ENCODE measurements at places on chromosomes 12 and 14.

DNA sequence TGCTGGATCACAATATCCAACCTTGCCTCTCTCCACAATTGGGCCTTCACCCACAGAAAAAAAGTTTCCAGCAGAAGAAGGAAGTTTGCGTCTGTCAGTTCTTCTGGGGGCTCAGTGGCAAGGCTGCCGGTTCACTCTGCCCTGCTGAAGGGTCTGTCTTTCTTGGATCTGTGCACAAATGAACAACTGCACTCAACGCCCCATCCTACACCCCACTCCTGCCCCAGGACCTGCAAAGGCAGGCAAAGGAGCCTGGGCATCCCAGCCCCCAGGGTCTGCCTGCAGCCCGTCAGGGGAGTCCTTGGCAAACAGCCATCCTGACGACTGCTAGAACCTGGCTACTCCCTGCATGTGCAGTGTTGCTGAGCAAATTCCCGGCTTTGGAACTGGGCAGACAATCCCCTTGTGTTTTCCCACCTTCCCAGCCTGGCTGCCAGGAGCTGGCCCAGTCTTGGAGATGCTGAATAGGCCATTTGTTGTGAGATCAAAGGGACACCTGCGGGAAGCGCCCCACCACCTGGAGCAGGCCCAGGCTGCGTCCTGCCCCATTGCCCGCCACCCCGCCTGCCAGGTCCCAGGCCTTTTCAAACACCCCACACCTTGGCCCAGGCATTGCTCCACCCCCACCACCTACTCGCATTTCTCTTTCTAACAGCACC, 311.9 kb downstream of the BCL11B start:
- no peak for DNase-seq

- DNase-seq, result no peak
These were observed 31.1 kb upstream of the SLC38A2 start for GRCh38 chr12:46403719-46404070.

DNA sequence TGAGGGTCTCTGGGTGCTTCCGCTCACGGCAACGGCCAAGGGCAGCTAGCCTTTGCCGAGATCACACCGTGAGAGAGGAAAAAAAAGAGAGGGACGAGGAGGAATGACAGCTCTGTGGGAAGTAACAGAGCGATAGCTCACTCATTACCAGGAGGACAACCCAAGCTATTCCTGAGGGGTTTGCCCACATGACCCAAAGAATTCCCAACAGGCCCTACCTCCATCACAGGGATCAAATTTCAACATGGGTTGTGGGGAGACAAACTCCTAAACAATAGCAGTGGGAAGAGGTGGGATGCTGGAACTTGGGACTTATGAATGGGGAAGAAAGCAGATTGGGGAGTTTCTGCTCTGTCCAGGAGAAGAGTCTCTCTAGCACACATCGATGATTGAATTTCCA, 180.6 kb downstream of the LRRK2 start:
- no peak for DNase-seq

DNA sequence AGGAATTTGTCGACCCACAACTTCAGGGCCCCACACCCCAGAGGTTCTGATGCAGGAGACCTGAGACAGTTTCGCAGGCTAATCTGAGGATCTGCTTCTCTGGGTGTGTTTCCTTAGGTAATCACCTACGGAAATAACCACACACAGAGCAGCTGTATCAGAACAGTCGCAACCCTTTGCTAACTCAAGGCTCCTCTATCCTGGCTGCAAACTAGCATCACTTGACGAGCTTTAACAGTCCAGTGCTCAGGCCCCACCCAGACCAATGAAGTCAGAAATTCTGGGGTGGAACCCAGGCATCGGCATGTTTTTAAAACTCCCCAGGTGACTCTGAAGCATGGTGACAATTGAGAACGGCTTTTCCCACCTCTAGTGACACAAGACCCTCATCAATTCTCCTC, 20.7 kb downstream of the SLC7A7 start:
- DNase-seq, result no peak

GRCh38 chr14:20624495-20625070, 16.9 kb downstream of the OR6S1 start:
- DNase-seq, result no peak

GRCh38 chr12:12993367-12993766, 6.7 kb downstream of the HEBP1 start:
- no peak for DNase-seq

DNA sequence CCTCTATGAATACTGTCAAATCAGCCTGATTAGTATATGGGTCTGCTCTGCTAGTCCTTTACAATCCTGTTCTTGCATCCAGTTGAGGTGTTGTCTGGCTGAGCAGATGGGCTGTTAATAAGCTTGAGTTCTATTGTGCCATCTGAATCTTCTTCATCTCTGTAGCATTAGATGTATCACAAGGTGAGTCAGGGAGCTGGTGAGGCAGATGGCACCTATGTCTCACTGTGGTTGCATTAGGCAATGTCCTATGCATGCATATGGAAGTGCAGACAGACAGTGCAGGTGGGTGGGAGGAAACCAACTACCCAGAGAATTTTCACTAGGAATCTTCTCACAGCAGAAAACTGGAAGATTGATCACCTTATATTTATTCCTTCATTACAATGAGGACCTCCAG, 165.7 kb upstream of the STXBP6 start:
- no peak for DNase-seq

DNA sequence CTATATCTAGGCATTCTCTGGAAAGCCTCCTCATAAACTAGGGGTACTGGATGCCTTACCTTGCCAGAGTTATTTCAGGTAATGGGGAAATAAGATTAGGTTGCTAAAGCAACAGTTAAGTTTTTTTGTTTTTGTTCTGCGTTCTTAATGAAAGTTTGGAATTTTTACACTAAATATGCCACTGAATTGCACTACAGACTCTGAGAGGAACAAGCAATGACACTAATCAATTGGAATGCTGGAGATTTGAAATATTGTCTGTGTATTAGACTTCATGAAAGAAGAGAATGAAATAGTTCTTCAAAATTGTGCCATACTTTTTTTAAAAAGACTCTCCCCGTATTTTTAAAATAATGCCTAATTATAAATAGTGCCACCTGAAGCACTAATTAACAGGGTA, 287.8 kb downstream of the NAV3 start:
- no peak for DNase-seq

DNA sequence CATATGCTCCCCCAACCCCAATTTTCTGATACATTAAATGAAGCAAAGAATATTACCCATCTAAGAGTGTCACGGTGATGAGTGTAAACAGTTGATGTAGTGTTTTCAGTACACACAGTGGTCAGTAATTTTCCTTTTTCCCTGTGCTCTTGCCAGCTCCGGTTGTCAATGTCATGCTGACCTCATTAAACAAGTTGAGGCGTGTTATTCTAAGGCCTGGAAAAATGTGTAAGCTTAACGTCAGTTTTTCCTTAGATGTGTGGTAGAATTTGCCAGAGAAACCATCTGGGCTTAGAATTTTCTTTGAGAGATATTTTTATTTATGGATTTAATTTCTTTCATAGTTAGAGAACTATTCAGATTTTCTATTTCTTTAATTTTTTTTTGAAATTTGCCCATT, 11.7 kb upstream of the SERPINA6 start:
- DNase-seq, result no peak

DNA sequence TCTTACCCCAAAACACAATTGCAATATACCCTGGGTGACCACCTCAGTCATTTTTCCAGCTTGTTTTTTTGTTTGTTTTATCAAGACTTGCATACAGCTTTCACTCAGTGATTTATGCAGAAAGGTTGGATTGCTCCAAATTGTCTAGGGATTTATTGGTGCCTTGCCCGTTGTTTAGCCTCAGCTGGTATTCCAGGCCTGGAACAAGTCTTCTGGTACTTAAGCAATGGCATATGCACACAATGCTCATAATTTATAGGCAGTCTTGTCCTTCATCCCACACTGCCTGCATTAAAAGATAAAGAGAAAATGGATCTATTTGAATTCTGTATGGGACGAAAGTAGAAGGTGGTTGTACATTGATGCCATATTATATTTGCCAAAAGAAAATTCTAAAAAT, 392.5 kb downstream of the ADAMTS20 start:
- no peak for DNase-seq

GRCh38 chr14:100620255-100621100, 33.3 kb upstream of the BEGAIN start:
- DNase-seq, result no peak

DNA sequence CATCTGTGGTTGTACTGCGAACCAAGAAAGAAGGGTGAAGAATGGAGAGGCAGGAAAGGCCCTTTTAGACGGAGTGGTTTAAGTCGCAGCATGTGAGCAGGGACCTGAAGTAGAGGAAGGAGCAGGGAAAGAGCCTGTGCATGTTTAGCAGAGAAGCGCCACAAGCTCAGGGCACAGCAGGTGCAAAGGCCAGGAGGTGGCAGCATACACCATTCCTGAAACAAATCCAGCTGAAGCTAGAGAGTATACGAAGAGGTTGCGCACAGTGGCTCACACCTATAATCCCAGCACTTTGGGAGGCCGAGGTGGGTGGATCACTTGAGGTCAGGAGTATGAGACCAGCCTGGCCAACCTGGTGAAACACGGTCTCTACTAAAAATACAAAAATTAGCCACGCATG, 49.9 kb downstream of the HELB start:
- DNase-seq, result no peak

DNA sequence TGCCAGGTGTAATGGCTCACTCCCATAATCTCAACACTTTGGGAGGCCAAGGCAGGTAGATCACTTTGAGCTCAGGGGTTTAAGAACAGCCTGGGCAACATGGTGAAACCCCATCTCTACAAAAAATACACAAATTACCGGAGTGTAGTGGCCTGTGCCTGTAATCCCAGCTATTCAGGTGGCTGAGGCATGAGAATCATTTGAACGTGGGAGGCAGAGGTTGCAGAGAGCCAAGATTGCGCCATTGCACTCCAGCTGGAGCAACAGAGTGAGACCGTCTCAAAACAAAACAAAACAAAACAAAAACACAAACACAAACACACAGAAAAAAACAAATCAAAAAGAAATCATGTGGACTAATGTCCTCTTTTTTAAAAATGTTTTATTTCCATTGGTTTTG, 104.4 kb downstream of the NUAK1 start:
- no peak for DNase-seq

- no peak for DNase-seq
These were observed 1.5 kb upstream of the HRK start for GRCh38 chr12:116882742-116883141.

- DNase-seq, result no peak
These were observed 49.6 kb downstream of the CAND1 start for GRCh38 chr12:67318786-67319185.

GRCh38 chr14:68671909-68672308, 121.0 kb downstream of the ZFP36L1 start:
- DNase-seq, result no peak

- peak; percentile 92 for DNase-seq
These were observed 126.7 kb downstream of the EPS8 start for GRCh38 chr12:15662303-15662980.

DNA sequence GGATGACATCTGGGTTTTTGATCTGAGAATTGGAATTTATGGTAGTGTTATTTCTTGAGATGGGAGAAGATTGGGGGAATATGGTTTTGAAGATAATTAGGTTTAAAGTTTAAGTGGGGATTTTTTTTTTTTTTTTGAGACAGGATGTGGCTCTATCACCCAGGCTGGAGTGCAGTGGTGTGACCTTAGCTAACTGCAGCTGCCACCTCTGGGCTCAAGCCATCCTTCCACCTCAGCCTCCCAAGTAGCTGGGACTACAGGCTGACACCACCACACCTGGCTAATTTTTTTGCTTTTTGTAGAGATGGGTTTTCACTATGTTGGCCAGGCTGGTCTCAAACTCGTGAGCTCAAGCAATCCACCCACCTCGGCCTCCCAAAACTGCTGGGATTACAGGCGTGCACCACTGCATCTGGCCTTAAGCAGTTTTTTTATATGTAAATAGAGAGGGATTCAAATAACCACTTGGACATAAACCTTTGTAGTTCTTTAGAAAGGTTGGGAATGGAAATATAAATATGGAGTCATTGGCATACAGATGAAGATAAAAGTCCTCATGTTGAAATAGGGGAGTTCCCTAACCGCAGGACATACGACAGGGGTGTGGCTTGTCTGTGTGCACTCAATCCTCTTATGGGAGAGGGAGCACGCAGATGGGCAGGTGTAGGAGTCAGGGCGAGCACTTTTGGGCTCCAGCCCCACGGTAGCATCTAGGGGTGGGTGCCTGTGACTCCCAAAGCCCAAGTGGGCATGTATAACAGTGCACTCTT, 4.7 kb downstream of the LIN52 start:
- no peak for DNase-seq

DNA sequence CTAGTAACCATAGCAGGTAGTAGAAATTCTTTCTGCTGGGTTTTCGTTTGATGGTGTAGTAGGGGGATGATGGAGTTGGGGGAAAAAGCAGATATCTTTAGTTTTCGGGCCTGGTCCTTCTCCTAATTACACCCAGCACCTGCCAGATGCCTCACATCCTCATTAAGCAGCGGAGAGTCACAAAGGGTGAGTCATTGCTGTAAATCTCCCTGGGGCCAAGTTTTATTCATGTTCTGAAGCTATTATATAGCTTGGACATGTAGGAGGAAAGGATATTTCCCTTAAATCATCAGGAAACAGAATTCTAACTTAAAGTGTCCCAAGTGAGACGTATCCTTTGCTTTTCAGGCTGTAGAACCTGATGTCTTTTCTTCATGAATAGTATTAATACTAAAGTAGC, 4.9 kb upstream of the NECAP1 start:
- DNase-seq, result no peak

DNA sequence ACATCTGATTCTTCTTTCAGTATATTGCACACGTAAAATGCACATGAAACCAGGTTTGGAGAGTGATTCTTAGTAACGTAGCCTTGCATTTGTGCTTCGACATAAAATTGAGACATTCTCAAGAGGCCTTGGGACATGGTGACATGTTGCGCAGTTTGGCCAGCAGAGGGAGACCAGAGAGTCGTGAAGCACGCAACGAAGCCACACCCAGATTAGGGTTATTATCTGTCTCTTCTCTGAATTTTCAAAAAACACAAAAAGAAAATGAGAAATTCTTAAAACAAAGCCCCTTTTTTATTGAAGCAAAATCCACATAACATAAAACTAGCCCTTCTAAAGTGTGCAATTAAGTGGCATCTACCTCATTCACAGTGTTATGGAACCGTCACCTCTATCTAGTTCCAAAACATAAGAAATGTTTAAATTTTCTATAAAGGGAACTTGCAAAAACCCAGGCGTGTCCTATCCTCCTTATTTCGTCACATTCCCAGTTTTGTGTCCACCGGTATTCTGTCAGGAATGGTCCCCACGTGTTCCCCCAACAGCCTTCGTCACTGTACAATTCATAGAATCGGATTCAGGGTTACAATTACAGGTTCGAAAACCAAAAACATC, 108.8 kb upstream of the ATF7IP start:
- DNase-seq, result peak; percentile 41
